SK-N-DZ (cell line): ENCODE measurements at places on chromosomes 2 and 18.
A peak's percentile ranks its signal among the peaks of the same experiment; 100 is the strongest.

DNA sequence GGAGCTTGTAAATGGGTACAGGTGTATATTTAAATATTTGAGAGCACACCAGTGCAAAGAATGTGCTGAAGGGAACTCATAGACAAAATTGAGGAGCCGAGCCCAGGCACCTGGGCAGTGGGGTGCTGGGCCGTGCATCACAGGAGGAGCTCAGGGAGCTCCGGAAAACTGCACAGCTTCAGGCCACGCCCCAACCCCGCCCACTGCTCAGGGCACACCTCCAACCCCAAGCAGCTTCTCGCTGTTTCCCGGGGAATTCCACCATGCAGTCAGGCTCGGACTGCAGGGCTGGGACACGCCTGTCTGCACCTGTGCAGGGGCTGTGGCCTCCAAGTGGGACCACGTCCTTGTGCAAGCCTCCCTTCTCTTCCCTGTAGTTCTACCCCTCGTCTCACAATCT lies 243.0 kb downstream of the HDAC4 start:
- DNase-seq, result no peak

GRCh38 chr2:56199492-56199891 lies 15.7 kb downstream of the CCDC85A start:
- no peak for DNase-seq

DNA sequence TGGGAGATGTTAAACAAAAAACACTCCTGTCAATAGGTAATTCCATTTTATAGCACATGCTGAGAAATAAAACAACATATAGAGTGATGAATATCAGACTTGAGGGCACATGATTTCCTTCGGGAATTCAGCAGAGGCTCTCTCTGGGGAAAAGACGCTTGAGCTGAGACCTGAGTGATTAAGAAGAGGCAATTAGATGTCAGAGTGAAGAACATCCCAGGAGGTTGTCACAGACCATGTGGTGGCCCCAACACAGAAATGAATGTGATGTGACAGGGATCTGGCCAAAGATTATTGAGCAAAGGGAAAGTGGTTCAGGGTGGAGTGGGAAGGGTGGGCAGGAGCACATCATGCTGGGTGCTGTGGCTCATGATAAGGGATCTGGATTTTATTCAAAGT lies 254.7 kb downstream of the RAD51AP2 start:
- no peak for DNase-seq

- DNase-seq, result no peak
These were observed 53.1 kb downstream of the NEURL3 start for GRCh38 chr2:96452053-96452452.

GRCh38 chr18:68083776-68084175 lies 567.3 kb upstream of the DSEL start:
- no peak for DNase-seq

DNA sequence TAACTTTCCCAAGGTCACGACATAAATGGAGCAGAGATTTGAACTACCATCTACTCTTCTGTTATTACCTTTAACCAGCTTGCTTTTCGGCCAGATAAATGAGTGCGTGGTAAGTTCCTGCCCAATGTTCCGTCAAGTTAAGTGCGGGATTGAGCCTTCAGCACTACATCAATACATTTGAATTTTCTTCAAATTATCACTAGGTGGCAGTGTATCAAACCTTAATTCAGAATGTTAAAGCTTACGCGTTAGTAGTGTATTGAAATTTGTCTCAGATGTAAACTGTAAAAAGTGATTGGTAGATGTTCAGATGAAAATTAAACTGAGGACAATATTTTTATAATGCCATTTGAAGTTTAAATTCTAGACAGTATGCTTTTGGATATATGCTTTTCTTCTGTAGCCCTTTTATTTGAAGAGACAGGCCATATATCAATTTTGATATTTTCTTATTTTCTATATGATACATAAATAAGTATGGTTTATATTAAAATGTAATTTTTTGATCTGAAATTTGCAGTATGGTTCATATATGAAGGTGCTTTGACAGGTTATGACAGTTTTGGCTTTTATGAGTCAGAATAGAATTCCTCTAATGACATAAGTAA lies 681.3 kb downstream of the ADCYAP1 start:
- DNase-seq, result peak; percentile 40

DNA sequence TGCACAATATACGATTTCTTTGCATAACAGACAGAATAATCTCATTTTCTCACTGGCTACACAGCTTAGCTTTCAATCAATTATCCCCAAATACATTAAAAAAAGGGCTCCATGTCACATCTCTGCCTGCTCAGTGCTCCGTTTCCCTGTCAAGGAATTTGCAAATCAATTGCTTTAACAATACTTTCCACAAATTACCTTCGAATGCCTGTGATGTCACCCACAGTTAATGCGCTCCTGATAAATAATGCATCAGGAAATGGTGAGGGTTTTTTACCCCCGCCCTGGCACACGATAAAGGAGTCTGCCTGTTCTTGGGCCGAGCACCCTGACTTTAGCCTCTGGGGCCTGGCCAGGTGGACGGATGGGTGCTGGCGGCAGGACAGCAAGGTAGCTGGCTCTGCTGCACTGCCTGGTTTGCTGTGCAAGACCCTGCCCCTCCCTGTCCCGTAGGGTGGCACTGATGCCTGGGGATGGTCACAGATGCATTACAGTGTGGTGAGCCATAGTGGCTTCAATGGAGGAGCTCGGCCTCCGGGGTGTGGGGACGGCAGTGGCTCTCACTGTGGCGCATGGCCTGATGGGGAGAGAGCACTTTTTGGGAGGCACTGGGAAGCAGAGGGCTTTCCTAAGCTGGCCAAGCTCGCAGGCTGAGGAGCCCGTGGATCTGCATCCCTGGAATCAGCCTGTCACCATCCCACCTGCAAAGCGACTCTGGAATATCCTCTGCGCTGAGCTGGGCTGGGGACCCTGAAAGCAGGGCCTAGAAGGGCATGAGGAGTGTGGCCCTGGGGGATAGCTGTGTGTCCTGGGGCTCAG lies 88.3 kb upstream of the HS6ST1 start:
- no peak for DNase-seq

DNA sequence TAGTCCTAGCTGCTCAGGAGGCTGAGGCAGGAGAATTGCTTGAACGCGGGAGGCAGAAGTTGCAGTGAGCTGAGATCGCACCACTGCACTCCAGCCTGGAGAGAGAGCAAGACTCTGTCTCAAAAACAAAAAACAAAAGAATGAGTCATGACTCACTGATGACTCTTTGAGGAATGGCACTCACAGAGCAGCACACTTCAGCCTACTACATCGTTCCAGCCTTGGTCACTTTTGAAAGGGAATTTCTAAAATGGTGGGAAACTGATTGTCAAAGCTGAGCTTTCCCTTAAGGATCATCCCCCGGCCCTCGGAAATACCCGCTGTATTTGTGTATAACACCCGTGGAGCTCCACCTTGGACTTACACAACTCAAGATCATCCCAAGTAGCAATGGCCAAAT lies 217.3 kb upstream of the HS6ST1 start:
- no peak for DNase-seq

GRCh38 chr18:23133860-23134779 lies 1.2 kb upstream of the CABLES1 start:
- peak; percentile 73 for DNase-seq

- DNase-seq, result no peak
These were observed 13.9 kb upstream of the MLPH start for GRCh38 chr2:237472909-237473877.

GRCh38 chr2:225100856-225101294 lies 58.6 kb upstream of the DOCK10 start:
- no peak for DNase-seq

DNA sequence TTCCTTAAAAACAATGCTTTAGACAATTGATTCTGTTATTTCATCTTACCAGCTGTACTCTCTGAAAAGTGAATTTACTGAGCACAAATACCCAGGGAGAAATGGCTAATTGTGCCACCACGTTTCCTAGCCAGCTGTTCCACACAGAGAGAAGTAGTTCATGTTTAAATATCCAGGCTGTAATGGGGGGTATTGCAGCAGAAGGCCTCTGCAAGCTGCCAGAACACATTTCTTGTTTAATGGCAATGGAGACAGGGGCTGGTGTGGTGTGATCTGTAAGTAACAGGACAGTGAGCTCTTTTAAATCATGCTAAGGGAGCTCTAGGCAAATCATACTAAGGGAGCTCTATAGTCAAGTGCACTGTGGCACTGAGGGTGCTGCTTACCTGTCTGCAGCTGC lies 809.2 kb downstream of the CNTNAP5 start:
- no peak for DNase-seq

DNA sequence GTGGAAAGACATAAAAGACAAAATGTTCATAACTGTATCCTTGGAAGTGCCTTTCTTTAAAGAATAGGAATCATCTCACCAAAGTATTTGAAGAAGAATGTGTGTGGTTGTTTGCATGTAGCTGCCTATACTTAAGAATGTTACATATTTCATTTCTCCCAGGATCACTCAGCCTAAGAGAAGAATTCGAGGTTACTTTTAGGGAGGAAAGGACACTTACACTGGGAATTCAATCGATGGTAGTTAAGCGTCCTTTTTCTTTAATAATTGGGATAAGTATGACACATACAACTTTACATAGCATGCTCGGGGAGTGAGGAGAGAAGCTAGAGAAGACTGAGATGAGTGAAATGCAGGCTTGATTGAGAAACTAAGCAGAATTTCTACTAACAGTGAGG lies 22.0 kb upstream of the CYP1B1 start:
- DNase-seq, result no peak

DNA sequence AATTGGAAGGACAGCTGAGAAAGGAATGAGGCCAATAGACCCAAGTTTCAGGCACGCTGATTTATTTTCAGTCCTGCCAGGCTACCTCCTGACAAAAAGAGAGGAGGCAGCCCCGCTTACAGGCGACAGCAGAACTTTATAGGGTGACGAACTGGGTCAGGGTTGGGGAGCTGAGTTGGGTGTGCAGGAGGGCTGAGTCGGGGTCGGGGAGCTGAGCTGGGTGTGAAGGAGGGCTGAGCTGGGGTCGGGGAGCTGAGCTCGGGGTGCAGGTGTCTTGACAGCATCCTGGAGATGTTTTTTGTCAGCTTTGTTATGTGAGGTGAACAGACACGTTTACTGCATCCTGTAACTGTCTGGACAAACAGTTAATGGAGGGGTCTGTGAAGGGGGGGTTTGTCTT lies 342.2 kb downstream of the ADCYAP1 start:
- DNase-seq, result no peak

GRCh38 chr2:42852798-42853197 lies 60.4 kb upstream of the HAAO start:
- no peak for DNase-seq

GRCh38 chr2:27021253-27022049 lies 11.3 kb upstream of the TMEM214 start:
- DNase-seq, result no peak

DNA sequence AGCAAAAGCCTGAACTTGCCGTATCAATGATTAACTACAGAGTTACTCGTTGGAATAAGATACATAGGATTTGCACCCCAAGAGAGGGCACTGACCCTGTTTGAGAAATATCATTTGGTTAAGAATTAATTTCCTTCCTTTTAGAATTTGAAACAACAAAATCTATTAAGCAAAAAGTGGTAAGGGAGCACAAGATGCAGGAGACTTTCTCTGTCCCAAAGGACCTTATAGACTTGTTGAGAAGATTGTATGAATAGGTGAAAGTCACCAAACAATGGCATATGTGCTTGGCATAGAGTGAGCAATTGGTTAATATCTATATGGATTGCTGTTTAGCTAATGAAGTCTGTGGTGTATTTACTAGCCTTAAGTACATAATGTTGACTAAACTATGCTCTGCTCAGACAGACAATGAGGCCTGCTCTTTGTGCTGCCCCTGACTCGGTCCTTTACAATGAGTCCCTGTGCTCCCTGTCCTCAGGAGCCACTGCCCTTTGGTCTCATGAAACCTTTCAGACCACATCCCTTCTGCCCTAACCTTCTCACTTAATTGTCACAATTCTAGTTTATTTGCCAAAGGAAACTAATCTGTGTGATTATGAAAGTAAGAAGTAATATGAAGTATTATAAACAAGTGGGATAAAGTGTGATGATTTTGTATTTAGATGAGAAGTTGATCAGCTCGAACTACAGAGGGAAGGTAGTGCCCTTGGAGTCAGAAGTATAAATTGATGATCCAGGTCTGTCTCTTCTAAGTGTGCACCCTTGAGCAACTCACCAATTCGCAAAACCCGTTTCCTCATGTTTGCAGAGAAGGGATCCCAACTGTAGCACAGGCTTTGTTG lies 21.2 kb upstream of the HNMT start:
- DNase-seq, result no peak

DNA sequence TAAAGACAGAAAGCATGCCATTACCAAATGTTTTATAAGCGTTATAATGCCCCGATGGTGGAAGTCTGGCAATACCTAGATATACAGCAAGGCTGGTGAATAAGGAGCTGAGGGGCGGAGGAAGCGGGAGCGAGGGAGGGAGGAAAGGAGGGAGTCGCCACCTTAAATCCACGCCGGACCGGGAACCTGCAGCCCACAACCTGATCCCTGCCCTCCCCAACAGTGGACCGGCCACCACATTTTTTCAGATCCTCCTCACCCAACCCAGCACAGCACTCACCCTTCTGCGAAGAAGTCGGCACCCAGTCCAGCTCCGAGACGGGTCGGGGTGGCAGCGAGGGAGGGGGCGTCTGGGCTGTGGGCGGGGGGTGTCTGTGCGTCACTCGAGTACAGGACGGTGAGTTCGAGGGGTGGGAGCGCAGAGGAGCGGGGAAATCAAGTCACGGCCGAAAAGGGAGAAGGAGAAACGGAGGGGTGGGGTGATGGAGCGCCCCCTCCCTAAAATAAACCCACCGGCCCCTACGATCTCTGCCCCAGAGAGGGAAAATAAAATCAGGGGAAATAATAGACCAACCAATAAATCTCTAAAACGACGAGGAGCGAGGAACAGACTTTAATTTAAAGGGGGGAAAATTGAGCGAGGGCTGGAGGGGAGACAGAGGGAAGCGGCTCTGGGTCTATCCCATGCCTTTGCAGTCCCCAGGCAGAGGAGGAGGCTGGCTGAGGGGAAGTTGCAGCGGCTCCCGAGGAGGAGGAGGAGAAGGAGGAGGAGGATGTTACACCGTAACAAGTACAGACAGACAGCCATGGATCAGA lies 96.5 kb upstream of the SERTAD2 start:
- peak; percentile 37 for DNase-seq

DNA sequence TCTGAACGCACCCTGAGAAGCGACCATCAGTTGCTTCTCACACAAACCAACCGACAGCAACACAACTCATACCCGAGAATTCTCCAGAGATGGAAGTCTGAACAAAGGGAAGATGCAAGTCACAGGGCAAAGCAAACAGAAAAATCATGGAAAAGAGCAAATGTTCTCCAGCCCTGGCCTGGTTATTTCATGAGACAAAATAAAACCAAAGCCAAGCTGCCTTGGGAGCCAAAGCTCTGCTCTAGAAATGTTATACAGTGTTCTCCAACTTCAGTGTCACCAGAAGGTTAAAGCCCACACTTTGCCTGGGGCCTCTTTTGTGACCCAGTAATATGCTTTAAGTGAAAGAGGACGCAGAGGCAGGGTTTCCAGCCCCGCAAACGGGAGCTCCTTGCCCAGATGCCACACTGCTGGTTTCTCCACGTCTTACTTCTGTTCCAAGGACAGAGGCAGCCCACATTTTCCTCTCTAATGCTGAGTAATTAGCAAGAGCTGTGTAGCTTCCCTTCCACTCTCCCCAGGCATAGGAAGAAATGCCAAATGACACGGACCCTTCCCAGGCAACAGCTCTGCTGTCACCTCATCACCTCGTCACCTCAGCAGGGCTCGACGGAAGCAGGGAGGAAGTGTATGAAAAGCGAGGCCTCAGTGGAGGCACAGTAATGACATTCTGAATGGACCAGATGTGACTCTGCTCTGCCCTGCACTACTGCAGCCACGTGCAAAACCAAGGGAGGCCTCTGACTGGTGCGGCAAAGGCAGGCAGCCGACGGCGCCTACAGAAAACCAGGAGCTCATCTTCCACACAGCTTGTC lies 64.7 kb downstream of the FBXO15 start:
- DNase-seq, result peak; percentile 17
